GM13977 (cell line): ENCODE measurements at places on chromosomes 2 and 18.

DNA sequence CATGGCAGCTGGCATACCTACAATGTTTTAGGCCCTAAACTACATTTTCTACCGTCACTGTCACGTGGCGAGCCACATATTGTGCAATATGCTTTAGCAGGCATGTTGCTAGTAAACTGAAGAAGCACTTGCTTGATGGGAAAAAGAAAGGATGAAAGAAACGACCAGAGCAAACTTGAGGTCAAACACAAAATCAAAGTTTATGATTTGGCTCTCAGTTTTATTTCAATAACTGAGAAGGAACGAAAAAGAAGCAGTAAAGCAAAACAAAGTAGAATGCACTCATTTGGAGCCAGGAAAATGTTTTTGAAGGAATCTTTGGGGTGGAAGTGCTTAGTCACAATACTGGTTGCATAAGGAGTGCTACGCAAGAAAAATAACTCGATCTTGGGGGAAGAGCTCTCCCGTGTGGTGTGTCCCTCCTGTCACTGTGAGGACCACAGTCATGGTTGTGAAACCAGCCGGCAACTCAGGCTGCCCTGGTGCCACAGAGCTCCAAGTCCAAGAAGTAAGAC, 349.8 kb downstream of the RBM43 start:
- DNase-seq = no peak

- DNase-seq = peak; percentile 16
Observed at GRCh38 chr2:62145478-62146100, 50.3 kb upstream of the B3GNT2 start.

DNA sequence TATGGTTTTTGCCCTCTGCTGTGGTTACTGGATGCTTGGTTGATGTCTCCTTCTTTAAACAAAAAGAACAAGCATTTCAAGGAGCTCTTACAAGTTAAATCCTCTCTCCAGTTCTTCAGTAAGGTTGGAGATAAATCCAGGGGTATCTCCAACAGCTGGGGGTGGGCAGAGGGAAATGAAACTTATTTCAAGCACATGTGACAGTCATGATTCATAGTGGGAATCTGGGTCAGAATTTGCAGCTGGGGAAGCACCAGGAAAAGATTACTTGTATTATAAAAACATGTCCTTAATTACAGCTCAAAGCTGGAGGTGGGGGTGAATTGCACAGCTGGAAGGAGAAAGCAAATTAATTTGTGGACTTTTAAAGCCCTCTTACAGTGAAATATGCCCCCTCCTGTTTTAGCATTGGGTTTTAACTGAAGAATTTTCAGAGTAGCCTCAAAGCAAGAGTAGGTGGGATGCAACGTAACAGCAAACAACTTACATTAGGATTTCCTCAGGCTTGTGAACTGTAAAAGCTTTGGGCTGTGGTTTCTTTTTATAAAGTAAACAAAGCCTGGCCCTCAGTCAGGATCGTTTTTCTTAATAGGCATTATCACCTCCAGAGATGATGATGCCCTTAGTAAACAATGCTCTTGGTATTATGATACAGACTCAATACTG, 596.4 kb downstream of the NYAP2 start:
- DNase-seq = no peak

GRCh38 chr2:1686784-1687105, 57.6 kb downstream of the PXDN start:
- DNase-seq = no peak

DNA sequence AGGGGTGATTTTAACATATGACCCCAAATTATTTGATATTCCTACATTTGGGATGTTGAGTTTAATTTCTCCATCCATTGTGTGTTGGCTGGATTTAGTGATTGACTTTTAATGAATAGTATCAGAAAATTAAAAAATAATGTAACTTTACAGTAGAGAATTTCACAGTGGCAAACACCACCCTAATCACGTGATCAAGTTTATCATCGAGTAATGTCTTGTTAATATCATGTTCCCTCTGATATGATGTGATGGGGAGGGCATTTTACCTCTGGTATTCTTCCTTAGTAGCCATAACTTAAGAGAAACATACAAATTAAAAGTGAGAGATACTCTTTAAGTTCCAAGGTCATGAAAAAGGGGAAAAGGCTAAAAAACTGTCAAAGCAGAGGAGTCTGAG, 602.0 kb upstream of the CELF4 start:
- no peak for DNase-seq

DNA sequence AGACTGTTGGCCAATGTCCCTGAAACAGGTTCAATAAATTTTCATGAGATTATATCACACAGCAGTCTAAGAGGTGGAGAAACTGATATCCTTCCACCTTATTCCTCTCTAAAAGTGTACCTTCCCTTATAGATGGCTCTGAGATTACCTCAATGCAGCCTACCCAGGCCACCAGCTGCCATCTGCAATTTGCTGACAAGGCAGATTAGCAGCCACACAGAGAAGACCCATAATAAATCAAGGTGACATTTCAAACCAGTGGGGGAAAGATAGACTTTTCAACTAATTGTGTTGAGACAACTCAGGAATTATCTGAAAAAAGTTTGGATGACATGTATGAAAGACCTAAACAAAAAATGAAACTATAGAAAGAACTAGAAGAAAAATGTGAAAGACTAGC, 43.2 kb downstream of the ZBTB7C start:
- no peak for DNase-seq

- DNase-seq = no peak
Observed at GRCh38 chr2:2229626-2230432, 101.2 kb downstream of the MYT1L start.

DNA sequence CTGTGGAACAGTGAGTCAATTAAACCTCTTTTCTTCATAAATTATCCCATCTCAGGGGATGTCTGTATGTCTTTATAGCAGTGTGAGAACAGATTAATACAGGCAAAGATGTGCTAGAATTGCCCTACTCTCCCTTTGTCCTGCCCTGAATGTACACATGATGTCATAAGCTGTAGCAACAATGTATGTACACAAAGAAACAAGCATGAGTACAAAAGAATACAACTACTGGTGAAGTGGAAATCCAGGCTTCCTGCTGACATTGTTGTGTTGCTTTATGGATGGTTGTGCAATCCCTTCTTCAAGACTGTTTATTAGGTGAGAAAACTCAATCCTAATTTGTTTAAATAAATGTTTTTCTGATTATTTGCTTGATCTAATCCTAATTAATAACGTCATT, 446.6 kb downstream of the DSC3 start:
- no peak for DNase-seq

GRCh38 chr2:237943395-237944094, 23.3 kb upstream of the UBE2F start:
- DNase-seq = no peak

DNA sequence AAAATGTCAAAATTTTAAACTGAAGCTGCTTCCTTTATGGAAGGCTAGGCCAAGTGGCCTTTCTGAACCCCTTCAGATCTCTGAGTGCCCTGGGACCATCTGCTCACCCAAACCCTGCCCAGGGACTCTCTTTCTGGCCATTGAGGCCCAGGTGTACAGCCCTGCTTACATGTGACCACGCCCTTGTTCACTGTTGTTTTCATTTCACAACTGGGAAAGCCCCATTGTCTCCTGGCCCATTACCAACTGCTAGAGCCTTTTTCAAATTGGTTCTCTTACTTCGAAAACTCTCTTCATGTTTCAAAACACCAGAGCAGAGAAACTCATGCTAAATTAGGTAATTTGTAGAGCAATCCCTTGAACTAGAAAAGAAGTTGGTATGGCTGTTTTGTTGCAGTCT, 219.5 kb upstream of the TANK start:
- DNase-seq = peak; percentile 6

DNA sequence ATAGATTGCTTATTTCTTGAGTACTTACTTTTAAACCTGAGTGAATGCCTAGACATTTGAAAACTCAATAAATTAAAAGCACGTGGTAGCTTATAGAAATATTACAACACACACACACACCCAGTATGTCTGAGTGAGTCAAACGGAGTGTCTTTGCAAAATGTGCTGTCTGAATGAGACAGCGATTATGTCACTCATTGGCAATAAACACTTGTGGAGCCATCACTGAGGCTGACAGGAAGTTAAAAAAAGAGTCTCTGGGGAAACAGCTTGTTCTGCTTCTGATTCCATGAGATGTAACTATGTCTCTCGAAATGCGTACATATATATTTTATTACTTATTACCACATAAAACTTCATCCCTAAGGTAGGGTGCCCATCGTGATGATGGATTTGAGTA, 22.3 kb upstream of the VPS4B start:
- DNase-seq = peak; percentile 43
